Renal cortex interstitium (tissue), 15 donors: ENCODE measurements at places on chromosomes 6 and 20.

- no peak for DNase-seq
Observed at GRCh38 chr20:62632575-62633090, 9.7 kb upstream of the SLCO4A1 start.

GRCh38 chr6:85975957-85976356, 333.3 kb upstream of the SYNCRIP start:
- DNase-seq, result no peak

GRCh38 chr20:45496166-45496565, 19.3 kb downstream of the SPINT3 start:
- DNase-seq, result no peak

GRCh38 chr6:138682704-138683527, 90.7 kb upstream of the CCDC28A start:
- DNase-seq, result no peak

DNA sequence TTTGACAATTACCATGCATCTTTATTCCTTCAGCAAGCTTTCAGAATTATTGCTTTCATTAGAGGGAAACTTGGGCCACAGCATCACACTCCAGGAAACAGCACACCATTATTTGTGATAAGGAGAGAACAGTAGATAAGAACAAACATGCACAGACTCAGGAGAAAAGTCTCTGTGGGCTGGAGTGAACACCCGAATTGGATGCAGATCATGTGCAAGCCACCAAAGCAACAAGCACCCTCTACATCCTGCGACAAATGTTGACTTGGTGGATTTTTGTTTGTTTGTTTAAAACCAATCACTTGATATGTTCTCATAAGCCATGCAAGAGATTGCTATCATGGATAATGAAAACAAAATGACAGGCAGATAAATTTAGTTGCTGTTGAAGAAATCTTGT, 67.7 kb upstream of the ZFP64 start:
- no peak for DNase-seq

GRCh38 chr6:85044361-85044760, 280.0 kb upstream of the TBX18 start:
- peak; percentile 3 for DNase-seq

- no peak for DNase-seq
Observed at GRCh38 chr6:132400555-132400882, 756 bp downstream of the MOXD1 start.

- DNase-seq, result no peak
Observed at GRCh38 chr6:456358-456867, 64.9 kb downstream of the IRF4 start.

GRCh38 chr20:13613917-13614316, 24.8 kb downstream of the TASP1 start:
- no peak for DNase-seq

DNA sequence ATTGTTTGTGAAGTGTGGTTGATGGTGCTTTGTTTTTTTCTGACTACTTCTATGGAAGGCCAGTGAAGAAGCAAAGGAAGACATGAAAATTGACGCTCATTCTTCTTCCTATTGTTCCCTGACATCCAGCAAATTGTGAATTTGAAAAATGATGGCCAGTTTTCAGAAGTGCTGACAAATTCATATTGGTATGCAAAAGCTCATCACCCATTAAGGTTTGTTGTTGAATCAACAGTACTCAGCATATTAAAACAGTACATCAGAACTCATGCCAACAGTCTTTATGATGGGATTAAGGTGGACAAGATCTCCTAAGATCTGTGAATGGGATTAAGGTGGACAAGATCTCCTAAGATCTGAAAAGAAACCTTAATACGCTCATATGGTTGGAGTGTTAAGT, 1.0 kb upstream of the MTG2 start:
- no peak for DNase-seq

DNA sequence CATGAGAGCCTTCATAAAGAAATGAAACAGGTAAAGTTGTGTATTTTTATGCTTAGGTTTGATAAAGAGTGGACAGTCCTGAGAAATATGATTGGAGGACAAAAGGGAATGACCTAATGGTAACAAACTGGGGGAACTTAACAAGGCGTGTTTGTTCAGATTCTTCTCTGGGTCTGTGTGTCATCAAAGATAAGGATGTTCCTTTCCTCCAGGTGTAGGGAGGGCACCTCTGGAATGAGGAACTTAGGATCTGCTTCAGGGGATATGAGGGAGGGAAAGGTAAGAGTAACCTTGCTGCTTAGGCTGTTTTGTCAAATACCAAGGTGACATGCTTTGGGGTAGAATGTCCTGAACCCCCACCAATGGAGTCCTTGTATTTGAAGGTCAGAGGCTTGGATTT, 291.9 kb downstream of the KCNQ5 start:
- DNase-seq, result no peak

- DNase-seq, result no peak
Observed at GRCh38 chr20:33650753-33651561, 11.2 kb upstream of the C20orf144 start.

DNA sequence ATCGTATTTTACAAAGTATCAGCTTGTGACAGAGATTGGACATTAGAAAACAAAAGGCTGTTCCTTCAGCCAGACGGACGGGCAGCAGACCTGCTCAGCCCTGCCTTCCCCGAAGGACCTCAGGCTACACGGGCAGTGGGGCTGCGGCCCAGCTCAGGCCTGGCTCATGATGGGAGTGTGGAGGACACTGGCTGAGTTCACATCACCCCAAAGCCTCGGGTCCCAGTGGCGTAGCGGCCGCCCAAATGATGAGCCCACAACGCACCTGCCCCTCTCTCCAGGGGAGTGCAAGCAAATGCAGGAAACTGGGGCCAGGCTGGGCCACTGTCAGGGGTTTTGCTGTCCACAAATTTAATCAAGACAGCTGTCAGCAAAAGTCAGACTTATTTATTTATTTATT, 356.8 kb downstream of the TAF4 start:
- DNase-seq, result no peak

- no peak for DNase-seq
Observed at GRCh38 chr6:165920896-165921671, 246.6 kb downstream of the TBXT start.

GRCh38 chr6:133202610-133203343, 38.4 kb upstream of the EYA4 start:
- no peak for DNase-seq

DNA sequence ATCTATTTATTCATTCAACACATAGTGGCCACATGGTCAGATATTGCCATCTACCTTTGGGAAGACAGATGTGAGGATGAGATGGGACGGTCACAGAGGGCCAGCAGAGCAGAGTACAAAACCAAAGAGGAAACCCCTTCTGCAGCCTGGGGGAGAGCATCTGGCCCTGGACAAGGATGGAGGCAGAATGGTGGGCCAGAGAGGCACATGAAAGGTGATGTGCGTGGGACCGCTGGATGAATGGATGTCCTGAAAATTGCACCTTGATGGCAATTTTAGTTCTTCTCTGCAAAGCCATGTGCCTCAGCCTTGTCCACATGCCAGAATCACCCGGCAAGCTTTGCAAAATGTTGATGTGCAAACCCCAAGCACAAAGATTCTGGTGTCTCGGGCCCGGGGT, 77.4 kb upstream of the CD93 start:
- DNase-seq, result no peak

DNA sequence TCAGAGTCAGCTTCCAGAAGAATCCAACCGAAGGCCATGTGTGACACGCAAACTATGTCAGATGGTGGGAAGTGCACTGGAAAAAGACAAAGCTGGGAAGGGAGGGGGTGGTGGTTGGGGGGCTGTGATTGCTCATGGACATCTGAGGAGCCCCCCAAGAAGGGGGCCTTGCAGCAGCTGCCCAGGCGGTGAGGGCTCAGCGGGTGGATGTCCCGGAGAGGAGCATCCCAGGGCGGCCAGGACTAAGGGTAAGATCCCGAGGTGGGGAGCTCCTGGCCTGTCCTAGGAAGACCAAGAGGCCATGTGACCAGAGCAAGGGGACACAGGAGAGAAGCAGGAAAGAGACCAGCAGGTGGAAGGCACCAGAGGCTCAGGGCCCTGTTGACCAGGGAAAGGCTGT, 299.5 kb downstream of the PREX1 start:
- DNase-seq, result no peak

DNA sequence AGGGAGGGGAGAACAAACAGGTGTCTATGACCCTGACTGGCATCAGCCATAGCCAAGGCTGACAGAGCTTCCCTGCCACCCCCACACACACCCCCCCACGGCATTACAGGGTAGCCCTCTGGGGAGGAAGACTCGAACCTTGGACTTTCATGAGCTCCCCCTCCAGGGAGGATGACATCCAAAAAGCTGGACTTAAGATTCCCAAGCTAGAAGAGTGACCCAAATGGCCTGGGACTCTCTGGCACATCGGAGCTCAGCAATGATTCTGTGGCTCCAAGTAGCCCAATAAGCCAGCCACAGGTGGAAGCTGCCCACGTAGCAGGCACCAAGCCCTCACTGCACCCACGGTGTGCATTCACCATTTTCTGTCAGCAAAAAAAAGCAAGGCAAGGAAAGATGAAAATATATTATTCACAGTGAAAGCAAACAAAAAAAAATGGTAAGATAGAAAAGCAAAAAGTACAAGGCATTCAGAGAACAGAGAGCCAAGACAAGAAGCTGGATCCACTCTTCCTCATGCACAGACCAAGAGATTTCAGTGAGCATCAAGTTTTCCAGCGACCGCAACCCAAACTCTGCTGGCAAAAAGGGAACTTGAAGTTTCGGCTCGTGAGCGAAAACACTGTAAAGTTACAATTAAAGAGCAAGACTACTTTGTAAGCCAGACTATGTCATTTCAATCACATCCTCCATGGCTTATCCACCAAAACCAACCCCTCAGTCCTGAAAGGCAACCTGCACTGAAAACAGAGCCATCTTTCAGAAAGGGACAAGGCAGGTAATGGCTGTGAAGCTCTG, 10.9 kb downstream of the JAG1 start:
- no peak for DNase-seq

GRCh38 chr20:51541189-51542032, 1.1 kb downstream of the NFATC2 start:
- DNase-seq, result peak; percentile 54

DNA sequence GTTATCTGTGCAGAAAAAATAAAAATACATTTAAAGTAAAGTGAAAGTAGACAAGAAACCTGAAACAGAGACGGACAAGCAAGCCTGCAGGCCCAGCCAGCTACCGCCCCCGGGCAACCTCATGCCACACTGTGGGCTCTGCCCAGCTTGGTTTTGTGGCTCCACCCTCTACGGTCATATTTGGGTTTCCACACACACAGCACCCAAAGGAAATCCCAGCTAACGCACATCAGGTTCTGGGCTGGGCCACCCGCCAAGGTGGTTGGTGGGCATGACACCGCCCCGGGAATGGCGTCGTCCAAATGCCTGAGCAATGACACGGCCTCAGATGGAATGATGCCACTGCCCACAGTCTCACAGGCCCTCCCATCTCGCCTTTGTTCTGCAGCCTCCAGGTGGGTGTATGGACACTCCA, 22.9 kb downstream of the FAM110A start:
- no peak for DNase-seq

DNA sequence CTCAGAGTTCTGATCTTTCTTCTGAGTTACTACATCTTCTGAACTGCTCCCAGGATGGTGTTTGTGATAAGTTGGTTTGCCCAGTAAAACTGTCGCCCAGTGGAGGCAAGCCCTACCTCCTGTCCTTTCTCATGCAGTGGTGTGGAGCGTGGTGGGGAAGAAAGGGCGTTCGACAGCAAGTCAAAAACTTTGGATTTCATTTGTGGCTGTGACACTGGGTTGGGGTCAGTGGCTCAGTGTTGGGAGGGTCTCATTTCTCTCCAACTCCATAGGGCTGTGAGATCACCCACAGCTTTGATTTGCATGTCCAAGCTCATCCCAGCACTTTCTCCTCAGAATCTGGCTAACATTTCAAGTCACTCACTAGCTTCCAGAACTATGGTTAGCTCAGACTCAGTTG, 17.5 kb upstream of the SLC22A2 start:
- DNase-seq, result no peak

GRCh38 chr20:59673998-59674445, 69.7 kb downstream of the PHACTR3 start:
- DNase-seq, result no peak

DNA sequence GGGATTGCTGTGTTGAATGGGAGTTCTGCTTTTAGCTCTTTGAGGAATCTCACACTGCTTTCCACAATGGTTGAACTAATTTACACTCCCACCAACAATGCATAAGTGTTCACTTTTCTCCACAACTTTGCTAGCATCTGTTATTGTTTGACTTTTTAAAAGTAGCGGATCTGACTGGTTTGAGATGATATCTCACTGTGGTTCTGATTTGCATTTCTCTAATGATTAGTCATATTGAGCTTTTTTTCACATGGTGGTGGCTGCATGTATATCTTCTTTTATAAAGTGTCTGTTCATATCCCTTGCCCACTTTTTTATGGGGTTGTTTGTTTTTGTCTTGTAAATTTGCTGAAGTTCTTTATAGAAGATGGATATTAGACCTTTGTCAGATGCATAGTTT, 588.3 kb upstream of the ADGRB3 start:
- DNase-seq, result no peak

- DNase-seq, result no peak
Observed at GRCh38 chr20:48563191-48563870, 264.5 kb downstream of the PREX1 start.

DNA sequence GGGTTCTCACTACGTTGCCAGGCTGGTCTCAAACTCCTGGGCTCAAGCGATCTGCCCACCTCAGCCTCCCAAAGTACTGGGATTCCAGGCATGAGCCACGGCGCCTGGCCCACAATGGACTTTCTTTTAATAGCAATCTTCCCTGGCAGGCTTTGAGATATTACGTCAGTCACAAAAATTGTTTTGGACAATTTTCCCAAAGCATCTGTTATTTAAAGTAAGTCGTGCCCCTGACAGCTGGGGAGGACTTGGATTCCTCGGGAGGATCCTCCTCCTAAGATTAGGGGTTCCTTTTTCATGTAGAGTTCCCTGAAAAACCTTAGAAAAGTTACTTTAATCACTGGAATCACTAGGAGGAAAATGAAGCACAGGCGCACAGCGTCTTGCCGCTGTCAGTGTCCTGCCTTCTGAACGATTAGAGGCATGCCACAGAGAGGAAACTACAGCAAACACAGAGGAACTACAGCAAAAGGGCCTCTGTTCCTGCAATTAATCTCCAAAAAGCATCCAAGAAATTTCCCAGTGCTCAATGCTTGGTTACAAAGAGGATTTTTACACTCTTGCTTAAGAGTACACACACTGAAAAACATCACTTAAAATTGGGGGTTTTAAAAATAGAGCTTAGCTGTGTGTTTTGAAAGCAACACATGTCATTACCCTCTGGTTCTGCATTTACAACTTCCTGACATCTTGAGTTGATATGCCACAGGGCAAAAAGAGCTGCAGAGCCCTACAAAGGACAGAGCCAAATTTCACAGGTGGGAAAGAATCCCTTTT, 4.5 kb downstream of the ACSS1 start:
- DNase-seq, result no peak

DNA sequence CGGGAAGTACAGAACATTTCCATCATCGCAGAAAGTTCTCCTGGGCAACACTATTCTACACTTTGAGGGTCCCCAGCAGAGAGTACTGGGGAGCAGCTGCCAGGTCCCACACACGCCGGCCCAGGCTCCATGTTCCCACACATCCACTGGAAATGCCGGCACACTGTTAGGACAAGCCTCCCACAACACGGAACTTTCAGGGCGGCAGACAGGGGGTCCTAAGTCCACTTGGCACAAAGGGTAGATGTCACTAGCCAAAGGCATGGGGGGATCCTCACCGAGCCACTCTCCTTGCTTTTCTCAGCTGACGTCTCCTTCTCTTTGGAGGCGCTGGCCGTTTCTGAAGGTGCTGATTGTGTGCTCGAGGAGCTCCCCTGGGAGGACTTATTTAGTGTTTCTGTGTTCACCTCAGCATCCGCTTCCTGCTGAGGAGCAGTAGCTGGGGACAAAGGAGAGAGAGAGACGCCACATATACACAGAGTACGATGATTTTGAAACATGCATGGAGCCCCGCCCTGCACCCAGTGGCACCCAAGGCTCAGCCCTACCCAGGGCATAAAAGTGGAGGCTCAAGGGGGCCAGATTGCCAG, 135.4 kb downstream of the ZMYND8 start:
- DNase-seq, result no peak
